ENCODE measurements at places on chromosomes 3 and 15.

GRCh38 chr3:72754582-72754981, 93.7 kb downstream of the SHQ1 start:
- DNase-seq = no peak

DNA sequence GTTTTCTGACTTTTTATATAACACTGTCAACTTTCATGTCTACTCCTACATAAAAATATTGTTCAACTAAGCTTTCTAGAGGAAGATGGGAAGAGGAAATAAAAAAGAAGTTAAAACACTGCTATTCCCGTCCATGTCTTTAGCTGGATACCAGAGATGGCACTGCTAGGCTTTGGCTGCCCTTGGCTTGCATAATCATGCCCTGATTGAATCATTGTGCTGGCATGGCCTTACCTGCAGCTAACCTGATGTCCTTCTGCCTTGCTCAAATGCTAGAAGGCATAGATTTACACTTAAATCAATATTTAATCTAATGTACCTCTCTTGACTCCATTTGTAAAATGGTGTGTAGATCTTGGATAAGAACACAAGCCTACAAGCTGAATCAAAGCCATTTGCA, 539.7 kb upstream of the IL12A start:
- no peak for DNase-seq

DNA sequence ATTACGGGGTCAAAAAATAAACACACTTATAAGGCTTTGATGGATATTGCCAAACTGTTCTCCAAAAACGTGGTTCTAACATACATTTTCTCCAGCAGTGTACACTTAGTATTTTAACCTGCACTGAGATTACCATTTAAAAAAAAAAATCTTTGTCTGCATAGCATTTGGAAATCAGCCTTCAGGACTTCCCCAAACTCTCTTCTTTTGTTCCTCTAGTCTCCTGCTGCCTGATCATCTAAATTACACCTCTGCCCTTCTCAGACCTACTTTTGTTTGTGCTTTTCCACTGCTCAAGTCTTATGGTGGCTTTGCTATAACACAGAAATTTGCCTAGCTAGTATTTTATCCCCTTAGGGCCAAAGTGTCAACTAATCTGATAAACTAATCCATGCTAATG, 3.8 kb downstream of the NCEH1 start:
- no peak for DNase-seq

DNA sequence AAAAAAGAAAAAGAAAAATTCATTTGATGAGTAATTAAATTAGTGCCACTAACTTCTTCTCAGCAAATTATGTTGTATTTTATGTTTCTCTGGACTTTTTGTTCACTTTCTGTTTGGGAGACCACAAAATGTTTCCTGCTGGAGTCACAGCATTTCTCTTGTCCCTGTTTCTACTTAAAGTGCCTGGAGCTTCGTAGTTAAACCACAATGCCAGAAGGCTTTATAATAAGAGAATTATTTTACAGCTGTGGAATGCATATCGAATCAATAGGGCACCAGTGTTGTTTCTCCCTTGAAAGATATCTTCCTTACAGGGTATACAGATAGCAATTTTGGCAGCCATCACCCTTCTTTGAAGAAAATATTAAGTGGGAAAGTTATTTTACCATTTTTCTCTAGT, 3.2 kb downstream of the DTWD1 start:
- no peak for DNase-seq

GRCh38 chr3:100086401-100086800, 27.9 kb downstream of the FILIP1L start:
- DNase-seq = no peak

GRCh38 chr3:146246526-146246925, 4.4 kb downstream of the PLSCR4 start:
- no peak for DNase-seq

DNA sequence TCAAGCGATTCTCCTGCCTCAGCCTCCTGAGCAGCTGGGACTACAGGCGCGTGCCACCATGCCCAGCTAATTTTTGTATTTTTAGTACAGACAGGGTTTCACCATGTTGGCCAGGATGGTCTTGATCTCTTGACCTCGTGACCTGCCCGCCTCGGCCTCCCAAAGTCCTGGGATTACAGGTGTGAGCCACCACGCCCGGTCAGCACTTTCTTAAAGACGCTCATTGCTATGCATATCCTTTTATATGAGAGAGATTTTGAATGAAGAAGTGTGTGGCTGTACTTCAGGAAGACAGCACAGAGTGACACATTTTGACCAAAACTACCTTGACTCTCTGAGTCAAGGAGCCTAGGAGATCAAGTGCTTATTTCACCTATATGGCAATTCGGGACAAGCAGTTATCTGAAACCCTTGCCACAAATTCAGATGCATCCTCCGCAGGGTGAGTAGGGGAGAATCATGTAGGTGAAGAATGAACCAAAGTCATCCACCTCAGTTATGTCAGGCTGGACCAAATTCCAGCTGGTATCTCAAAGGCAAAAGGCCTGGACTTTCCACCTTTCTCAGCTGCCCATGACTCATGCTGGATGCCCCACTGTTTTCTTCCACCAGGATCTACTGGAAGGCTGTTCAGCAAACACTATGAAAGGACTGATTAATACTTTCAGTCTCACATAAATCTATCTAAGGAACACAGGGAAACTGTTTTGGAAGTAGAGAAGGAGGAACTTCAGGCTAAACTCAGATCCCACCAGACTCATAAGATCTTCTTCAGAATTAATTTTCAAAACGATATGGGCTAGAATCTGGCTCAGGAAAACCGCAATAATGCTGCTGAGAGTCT, 31.9 kb downstream of the SUSD5 start:
- no peak for DNase-seq

DNA sequence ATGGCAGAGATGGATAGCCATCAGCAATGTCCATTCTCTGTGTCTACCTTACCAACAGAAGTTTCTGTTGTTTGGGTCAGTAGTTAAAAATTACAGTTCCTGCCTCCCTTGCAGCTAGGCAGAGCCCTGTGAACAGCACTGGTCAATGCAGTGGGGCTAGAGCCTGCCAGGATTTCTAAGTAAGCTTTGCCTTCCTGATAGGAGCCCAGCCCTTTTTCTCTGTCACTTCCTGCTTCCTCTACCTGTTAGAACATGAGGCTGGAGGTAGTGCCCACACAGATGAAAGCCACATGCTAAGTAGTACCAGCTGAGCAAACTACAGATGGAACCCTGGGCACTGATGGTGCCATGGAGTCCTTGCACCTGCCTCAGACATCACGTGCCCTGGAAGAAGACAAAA, 45.0 kb downstream of the MGLL start:
- no peak for DNase-seq

DNA sequence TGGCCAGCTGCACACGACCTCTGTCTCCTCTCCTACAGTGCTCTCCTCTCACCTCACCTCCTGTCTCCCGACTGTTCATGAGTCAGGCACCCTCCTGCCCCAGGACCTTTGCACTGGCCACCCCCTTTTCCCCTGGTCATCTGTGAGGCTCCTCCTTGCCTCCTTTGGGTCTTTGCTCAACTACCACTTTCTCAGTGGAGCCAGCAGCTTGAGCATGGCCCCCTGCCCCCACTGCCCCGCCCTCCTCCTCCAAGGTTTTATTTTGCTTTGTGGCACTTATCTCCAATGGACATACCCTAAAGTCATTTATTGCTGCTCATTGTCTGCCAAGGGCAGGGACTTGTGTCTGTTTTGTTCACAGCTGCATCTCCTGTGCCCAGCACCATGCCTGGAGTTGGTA, 64.3 kb downstream of the MGLL start:
- no peak for DNase-seq

DNA sequence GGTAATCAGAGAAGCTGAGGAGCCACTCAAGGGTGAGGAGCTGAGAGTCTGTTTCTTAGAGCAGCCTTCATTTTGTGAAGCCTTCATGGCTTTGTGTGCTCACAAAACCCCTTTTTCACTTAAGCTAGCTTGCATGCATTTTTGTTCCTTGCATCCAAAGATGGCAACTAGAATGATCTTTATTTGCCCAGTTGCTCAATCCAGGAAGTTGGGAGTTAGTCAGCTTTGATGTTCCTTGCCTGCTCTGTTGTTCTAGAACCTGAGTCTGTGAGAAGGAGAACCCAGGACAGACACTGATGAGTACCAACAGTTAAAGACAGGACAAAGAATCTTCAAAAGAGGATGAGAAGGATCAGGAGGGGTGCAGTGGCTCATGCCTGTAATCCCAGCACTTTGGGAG, 81.8 kb downstream of the IL20RB start:
- no peak for DNase-seq

GRCh38 chr3:156497326-156497725, 57.6 kb downstream of the SSR3 start:
- DNase-seq = no peak

GRCh38 chr15:99452728-99453636, 112.8 kb upstream of the MEF2A start:
- no peak for DNase-seq

DNA sequence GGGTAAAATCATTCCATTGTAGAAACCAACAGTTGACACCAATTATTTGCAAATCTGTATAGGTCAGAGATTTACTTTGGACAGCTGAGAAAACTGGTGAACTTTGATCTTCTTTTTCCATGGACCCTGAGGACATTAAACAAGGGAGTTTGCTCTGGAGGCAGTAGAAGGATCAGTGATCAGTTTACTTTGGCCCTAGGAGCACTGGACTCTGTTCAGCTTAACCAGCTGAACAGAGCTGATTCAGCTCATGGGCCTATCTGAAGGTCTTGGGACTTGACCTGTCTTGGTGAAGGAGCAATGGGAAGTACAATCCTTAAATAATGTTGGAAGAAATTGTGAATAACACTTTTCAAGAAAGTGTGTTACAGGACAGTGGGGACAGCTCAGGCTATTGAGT, 15.2 kb upstream of the TF start:
- DNase-seq = no peak
